ENCODE measurements at places on chromosomes 2 and 18. TPM values are rescaled to one million over a fixed set of nuclear protein-coding genes. Genes with fewer than 3 reads are reported as not detected.

DNA sequence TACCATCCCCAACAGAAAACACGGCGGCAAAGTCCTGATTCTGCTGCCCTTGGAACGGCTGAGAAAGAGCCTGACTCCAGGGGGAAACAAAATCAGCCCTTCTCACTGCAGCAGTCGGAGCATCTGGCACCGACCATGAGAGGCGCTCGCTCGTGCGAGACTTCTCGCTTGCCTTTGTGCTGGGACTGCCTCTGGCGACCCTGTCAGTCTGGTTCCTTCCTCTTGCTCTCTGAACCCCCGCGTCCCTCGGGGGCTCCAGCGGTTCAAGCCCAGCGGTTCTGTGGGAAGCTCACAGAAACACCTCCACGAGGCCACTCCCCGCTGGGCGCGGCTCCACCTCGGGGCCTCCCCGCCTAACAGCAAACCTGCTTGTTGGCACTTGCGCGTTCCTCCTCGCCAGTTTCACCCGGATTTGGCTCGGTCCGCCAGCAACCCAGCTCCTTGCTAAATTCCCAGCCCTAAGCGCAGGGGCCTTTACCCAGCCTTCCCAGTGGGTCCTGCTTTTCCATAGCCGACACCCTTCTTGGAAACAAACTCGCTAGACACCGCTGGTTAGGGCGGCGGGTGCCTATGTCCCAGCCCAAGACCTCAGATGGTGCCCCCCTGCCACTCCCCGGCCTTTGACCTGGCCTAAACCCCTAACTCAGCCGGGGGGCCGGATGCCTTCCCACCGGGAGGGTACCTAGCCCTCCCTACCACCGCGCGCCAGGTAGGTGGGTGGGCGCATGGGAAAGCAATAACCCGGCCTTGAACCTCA is 2.2 kb downstream of the RND3 start:
- peak; percentile 75 for DNase-seq

- DNase-seq, result peak; percentile 71
These were observed 72.5 kb upstream of the APCDD1 start for GRCh38 chr18:10381951-10382350.

GRCh38 chr2:102276549-102277201 is 34.7 kb upstream of the IL1RL1 start:
- DNase-seq, result no peak

DNA sequence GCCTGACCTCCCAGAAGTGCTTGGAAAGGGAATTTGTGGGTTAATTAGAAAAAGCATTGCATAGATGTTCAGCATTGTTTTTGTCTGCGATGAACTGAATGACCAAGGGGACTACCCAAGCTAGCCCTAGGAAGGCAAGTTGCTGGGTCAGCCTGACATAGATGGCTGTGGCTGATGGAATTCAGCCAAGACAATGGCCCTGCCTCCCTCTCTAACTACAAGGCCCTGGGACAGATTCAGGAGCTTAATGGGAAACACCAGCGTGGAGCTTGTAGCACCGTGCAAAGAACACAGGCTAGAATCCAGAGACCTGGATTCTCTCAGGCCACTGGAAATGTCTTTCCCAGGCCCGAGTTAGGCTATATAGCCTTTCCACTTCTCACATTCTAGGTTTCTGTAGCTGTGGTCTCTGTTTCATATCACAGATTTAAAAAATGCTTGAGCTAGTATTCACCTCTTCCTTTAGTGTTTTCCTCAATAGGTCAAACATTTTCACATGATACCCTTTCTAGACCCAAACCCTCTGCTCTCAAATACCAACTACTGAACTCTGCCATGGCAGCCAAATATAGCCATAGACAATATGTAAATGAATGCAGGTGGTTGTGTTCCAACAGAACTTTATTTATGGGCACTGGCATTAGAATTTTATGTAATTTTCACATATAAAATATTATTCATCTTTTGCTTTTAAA is 294.3 kb upstream of the MEX3C start:
- no peak for DNase-seq

DNA sequence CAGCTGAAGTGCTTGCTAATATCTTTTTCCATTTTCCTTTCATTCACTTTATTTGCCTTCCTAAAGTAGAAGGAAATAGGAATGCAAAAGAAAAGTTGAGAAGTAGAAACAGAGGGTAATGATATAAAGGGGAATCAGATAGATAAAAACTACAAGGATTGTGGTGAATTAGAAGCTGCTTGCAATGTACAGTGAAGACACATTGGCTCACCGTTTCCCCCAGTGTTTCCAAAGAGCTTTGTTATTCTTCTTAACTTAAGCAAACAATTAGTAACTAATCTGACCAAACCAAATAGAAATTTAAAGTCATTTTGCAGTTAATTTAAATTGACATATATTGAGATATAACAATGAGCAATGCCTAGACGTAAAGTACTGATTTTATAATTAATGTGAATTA is 63.4 kb downstream of the RELCH start:
- no peak for DNase-seq

- DNase-seq, result no peak
These were observed 461.6 kb downstream of the TXNL1 start for GRCh38 chr18:56176751-56177150.

DNA sequence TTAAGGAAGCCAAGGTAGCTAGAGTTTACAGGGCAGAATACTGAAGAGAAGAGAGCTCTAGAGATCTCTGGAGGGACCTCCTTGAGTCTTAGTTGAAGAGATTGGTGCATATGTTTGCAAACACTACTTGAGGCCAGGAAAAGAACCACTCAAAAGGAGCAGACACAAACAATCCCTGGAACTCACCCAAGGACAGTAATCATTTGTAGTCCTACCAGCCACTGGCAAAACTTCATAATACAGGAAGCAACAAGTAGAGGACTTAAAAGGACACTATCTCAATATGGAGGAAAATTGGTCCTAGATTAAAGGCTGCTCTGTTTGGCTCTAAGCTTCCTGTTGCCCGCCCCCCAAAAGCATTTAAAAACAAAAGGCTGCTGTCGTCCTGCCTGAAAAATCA is 46.9 kb upstream of the UBXN4 start:
- peak; percentile 5 for DNase-seq

DNA sequence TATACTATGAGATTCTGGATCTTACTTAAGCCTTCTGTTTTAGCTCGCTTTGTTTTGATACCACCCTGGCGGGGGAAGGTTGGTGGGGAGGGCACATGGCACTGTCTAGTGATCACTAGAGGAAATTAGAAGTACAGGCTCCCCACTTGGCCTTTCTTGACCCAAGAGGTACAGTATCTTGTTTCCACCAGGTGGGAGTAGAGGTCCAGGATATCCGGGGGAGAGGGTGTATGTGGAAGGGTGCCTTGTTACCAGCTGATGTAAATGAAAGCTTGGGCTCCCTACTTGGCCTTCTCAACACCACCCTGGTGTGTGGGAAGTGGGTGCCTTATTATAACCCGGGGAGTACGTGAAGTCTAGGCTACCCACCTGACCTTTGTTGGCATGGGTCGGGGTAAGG is 7.5 kb downstream of the GALNT1 start:
- no peak for DNase-seq

GRCh38 chr2:241649404-241649803 is 11.9 kb downstream of the ATG4B start:
- no peak for DNase-seq

- DNase-seq, result peak; percentile 24
These were observed 862 bp upstream of the TMEM177 start for GRCh38 chr2:119678021-119678656.

DNA sequence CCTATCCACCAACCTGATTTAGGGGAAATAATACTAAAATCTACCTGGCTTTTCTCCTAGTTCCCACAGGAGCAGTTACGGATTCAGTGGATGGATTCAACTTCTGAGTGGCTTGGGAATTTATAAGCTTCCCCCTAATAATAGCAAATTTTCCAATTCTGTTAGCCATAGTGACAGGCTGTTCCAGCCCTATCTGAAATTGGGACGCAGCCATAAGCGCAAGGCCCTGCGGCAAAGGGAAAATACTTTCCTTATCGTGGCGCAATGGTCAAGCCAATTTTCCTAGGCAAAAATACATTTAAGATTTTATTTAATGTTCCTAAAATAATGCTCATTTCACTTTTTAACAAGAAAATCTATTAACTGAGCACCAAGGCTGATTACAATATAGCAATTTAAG is 49.7 kb downstream of the CDH2 start:
- DNase-seq, result no peak

DNA sequence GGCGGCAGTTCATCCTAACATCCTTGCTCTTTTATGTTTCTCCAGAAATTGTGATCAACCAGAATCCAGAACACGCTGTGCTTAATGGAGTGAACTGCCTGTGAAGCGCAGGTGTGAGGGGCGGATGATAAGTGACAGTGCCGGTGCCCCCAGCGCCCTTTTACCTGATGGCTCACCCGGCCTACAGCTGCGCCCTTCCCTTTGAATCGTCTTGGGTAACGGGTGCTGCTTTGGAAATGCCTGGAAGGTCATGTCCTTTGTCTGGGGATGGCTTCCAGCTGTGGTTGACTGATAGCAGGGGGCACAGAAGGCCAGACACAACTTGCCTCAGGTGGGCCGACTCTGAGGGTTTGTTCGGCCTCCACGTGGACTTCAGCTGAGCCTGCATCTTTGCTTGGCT is 119.4 kb downstream of the LPIN1 start:
- no peak for DNase-seq

- no peak for DNase-seq
These were observed 19.2 kb upstream of the CAPN13 start for GRCh38 chr2:30826481-30826880.

DNA sequence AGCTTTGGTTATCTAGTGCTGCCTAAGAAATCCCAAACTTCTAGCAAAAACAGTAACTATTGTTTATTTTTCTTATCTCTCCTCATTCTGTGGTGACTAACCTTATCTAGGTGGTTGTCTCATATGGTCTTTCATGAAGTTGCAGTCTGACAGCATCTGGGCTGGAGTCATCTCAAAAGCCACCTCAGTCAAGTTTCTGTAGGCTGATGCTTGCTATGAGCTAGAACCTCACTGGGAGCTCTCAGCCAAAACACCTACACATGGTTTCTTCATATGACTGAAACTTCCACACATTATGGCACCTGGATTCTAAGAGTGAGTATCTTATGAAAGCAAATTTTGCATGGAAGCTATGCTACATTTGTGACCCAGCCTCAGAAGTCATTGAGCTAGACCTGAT is 596.4 kb upstream of the VRK2 start:
- DNase-seq, result no peak

DNA sequence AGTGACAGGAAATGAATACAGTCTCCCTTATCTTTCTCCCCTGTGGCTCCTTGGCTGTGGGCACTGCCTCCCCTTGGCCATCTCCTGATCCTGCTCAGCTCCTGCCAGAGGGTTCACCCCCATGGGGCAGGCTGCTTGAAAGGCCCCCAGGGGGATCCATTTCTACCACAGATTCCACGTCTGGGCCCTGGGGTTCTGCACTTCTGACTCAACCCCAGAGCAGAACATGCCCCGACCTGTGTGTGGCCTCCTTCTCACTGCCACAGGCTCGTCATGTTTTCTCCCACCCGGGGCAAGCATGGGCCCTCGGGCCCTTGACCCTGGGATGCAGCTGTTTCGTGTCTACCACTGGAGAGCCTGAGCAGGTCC is 122.2 kb downstream of the ACKR3 start:
- peak; percentile 17 for DNase-seq

The RAB3GAP1 gene
- 45.4 TPM for total RNA-seq

The SCN3A gene
- total RNA-seq, result not detected

The MARCHF4 gene
- total RNA-seq, result 2.7 TPM

The KCNIP3 gene
- 0.29 TPM for total RNA-seq

The ABCG8 gene
- not detected for total RNA-seq
